Karpas-422 (cell line): ENCODE measurements at places on chromosomes 1 and 21. TPM values are rescaled to one million over a fixed set of nuclear protein-coding genes. Genes with fewer than 3 reads are reported as not detected.

DNA sequence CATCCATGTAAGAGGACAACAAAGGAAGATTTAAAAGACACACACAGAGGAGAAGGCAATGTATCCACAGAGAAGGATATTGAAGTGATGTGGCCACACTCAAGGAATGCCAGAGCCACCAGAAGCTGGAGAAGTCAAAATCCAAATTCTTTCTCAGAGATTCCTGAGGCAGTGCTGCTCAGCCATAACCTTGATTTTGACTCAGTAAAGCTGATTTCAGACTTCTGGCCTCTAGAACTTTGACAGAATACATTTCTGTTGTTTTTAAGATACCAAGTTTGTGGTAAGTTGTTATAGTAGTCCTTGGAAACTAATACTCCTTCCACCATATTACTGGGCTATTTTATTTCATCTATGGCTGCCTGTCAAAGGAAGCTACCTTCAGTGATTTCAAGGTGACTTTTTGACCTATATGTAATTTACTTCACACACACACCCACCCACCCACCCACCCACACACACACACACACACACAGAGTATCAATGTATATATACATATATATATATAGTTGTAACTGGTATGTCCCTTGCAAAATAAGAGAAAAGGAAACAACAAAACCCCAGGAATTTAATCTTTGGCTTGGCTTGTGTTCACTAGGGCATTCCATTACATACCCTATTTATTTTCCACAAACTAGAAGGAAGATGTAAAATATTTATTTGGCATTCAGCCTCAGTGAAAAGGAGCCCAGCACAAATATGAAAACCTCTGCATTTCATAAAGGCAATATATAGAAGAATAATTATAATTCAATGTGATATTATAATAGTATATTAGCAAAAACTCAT, 142.1 kb upstream of the PTGFR start:
- DNase-seq, result no peak

DNA sequence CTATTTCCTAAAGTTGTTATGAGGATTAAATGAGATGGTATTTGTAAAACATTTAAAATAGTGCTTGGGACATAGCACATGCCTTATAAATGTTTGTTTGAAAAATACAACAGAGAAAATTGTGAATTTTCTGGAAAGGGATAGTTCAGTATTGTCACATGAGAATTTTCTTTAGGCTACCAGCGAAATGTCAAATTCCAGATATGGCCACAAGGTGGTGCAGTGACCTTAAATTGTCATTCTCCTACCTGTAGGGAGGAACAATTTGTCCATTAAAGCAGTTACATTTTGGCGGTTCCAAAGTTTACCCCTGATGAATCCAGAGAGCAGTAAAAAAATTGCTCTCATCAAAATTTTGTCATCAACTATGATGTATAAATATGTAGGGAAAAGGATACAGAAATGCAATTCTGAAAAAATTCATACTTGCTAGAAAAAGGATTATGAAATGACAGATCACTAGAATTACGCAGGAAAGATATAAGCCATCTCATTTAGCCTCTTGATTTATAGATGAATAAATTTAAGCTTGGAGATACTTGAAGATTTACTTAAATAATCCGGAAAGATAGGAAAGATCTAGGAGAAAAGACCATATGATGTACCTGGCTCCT, 50.2 kb upstream of the TSHB start:
- DNase-seq, result peak; percentile 83

DNA sequence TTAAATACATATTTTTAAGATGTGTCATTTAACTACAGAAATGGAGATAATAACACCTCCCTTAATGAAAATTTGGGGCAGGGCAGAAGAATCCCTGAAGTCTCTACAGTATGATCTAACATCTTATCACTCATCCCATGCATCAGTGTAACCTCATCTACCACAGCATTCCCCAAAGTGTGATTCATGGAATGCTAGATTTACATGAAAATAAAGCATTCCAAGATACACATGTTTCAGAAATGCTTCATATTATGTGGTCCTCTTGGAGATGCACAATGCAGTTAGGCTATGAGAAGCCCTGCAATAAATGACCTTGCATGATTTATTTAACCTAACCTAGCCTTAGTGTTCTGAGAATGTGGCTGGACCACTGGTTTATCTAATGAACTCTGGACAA, 166.9 kb upstream of the SYT6 start:
- DNase-seq, result no peak

DNA sequence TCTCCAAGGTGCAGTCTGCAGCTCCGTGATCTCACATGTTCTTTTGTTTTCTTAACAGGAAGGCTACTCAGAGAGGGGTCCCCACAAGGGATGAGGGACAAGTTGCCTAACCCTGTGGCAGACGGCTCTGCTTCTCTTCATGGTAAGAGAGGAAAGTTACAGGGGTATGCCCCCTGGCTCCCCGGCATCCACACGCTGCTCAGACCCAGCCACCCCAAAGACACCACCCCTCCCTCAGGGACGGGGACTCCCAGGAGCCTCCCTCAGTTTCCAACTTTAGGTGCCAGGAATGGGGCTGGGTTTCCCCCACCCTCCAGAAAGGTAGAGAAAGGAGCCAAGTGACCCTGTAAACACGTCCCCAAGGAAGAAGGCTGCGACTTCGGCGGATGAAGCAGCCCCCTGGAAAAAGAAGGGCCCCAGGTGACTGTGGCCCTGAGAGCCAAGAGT, 19.7 kb downstream of the OPTC start:
- no peak for DNase-seq

DNA sequence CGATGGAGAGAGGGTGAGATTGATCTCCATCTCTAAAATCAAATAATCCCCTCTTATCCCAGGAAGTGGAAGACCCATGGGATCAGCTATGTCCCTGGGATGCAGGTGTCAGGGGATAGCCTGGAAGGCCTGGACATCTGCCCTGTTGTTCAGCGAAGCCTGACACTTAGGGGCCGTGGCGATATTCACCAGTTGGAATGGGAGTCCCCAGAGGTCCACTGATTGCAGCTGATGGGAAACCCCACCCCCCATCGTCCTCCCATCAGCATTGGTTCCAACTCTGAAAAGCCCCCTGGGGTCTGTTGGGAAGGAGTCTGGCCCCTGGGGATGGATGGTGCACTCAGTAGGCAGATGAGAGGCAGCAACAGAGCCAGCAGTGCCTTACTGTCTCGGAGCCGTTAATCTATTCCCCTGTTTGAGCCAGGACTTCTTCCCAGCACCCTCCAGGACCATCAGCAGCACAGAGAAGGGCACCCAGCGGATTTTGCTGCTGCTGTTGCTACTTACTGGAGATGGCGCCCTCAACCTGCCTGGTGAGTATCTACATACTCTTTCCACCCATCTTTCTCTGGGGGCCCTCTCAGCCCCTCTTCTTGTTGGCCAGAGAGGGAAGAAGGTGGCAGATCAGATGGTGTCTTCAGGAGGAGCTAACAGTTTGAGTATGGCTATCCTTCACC, 13.4 kb downstream of the CATSPER4 start:
- peak; percentile 64 for DNase-seq

DNA sequence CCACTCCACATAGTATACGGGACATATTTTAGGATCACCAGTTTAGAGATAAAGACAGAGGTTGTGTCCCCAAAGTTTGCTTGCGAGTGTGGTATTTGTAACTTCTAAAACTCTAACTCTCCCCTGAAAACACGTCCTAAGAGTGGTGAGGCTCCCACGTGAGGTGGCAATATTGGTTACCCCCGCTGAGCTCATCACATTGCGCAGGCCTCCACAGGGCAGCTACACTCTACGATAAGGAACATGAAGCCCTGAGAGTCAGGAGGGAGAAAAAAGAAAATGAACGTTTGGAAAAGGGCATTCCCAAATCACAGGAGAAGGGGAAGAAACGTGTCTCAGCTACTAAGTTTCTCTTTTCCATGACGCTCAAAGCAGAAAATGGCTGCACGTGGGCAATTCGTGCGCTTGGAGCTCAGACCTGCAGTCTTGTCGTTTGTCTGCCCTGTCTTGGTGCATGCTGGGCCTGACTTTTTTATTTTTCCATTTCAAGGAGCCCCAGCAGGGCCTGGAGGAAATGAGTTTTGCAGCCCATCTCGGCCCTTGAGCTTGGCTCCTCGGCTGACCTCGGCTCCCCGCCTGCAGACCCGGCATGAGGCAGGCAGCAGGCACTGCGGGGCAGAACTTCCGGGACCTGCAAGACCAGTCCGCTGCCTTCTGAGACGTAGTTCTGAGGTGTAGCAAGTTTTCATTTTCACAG, 25.7 kb downstream of the ERG start:
- no peak for DNase-seq

- peak; percentile 52 for DNase-seq
These were observed 61.4 kb downstream of the EIF2B3 start for GRCh38 chr1:44924835-44925464.

DNA sequence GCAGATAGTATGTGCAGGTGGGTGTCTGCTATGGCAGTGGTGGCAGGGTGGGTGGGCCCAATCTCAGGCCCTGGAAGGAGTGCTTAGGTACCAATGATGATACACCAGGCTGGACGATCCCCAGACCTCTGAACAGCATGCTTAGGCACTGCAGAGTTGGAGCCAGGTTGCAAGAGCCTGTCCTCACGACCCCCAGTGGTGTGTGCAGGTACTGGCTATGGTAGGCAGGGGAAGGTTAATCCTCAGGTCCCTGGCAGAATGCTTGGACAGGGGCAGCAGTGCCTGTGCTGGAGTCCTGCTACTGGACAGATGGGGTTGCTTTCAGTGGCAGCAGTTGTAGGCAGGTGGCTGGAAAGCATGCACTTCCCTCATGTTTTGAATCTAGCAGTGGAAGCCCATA, 100.5 kb upstream of the NEK7 start:
- DNase-seq, result peak; percentile 67

DNA sequence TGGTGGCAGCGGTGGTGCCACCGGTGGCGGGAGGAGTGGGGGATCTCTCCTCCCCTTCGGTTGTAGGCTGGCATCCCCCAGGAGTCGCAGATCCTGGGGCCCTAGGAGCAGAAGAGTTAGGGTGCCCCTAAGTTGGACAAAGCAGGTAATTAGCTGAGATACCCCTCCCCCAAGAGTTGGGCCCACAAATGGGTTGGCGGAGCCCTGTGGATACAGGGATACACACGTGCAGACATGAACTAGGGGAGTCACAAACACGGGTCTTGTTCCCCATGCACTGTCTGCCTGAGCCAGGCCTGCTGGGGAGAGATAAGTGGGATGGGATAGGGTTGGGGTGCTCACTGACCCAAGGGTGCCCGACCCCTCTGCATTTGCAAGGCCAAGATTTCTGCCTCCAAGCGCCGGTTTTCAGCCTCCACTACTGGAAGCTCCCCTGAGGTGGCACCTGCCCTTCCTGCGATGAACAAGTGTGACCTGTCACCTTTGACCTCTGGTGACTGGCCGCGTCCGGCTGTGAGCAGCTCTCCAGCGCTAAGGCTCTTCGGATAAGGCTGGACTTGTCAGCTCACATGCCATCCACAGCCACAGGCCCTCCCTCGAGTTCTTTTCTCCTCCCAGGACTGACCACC, 1.8 kb downstream of the CCDC17 start:
- DNase-seq, result no peak

DNA sequence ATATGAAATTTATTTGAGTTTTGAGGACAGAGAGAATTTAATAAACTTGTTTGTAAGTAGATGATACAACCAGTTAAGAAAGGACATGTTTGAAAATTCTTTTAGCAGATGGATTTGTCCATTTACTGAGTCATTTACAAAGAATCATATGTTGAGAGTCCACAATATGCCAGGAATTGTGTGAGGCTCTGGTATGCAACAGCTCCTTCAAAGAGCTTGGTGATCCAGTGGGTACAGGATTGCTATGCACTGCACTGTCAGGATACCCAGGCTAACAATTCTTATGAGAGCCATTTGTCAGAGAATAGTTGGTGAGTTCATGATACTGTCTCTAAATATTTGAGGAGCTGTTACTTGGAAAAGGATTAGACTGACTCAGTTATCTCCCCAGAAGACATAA, 11.0 kb downstream of the DNM3 start:
- DNase-seq, result no peak

DNA sequence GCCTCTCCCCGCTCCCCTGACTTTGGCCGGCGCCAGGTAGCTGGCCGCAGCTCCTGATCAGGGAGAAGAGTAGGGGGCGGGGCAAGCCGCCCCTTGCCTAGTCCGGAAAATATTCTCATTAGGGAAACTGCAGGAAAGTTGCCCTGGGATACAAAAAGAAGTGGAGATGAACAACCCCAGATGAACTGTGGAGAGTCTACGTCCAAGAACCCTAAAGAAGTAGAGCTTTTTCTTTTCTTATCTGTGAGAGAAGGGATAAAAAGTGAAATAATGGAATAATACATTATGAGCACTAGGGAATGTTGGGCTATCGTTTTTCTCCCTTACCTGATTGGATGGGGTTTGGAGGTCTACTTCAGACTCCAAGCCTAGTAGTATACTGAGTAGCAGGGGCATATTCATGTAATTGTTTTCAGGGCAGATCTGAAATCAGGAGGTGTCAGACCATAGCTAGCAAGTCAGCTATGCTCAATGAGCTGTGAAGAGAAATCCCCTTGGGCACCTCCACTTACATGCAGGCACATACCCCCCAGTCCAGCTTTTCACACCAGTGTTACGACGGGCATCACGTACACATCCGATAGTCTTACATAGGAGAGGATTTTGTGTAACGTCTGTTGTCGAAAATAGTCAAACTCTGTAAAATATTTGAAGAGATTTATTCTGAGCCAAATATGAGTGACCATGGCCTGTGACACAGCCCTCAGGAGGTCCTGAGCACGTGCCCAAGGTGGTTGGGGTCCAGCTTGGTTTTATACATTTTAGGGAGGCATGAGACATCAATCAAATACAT, 1.7 kb upstream of the DUSP10 start:
- DNase-seq, result peak; percentile 51

- DNase-seq, result no peak
These were observed 80.3 kb upstream of the DPH5 start for GRCh38 chr1:101105877-101106276.

DNA sequence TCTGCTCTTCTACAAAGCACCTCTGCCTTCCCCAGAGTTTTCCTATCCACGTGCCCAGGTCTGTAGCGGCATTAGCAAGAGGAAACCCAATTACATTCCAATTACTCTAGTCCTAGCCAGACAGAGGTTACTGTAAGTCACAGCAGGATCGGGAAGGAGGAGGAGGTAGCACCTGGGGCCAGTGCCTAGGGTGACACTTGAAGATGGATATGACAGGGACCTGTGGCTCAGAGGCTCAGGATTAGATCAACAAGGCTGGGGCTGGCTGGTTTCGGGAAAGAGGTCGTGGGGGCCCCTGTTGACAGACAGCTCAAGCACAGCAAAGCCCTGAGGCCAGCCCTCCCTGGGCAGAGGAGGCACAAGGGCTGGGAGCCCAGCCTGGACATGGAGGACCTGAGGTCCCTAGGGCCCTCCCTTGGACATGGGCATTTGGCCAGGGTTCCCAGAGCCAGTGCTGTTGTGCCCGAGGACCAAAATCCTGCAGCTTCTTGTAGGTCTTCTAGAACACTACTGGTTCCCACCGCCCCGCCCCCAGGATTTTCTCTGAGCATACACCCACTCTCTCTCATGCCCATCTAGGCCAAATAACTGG, 3.0 kb upstream of the HCRTR1 start:
- no peak for DNase-seq

PTGER3 gene
- total RNA-seq, result not detected in 2 replicates

PHF13 gene
- total RNA-seq, result 5.7 and 11.1 TPM in 2 replicates

FCAMR gene
- total RNA-seq, result not detected in 2 replicates

HSPA6 gene
- total RNA-seq, result 14.6 and 31.9 TPM in 2 replicates

MROH7 gene
- not detected in 2 replicates for total RNA-seq
